ENCODE measurements at places on chromosomes 5 and 9.
A peak's percentile ranks its signal among the peaks of the same experiment; 100 is the strongest.

DNA sequence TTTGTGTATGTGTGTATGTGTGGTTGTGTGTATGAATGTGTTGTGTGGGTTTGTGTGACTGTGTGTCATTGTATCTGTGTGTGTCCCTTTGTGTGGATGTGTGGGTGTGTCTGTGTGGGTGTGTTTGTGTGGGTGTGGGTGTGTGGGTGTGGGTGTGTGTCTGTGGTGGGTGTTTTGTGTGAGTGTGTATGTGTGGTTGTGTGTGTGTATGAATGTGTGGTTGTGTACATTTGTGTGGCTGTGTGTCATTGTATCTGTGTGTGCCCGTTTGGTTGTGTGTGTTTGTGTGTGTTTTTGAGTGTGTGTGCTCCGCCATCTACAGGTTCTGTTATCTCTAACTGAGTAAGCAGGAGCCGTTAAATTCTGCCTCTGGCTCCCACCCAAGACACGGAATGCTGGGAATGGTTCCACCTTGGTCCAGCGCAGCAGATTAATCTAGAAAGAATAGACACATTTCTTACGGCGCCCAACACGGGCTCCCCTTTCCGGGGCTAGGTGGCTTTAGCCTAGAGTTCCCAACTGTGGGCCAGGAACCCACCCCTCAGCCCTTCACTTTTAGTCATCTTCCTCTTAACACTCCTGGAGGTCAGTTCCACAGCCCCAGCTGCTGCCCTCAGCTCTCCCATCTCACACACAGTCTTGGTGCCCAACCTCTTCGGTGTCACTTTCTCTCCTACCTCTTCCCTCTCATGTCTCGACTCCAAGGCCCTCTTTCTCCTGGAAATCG is 197.1 kb downstream of the TTLL11 start:
- DNase-seq, result no peak

- DNase-seq, result no peak
Measured at GRCh38 chr5:4295663-4296339, 700.2 kb downstream of the IRX1 start.

DNA sequence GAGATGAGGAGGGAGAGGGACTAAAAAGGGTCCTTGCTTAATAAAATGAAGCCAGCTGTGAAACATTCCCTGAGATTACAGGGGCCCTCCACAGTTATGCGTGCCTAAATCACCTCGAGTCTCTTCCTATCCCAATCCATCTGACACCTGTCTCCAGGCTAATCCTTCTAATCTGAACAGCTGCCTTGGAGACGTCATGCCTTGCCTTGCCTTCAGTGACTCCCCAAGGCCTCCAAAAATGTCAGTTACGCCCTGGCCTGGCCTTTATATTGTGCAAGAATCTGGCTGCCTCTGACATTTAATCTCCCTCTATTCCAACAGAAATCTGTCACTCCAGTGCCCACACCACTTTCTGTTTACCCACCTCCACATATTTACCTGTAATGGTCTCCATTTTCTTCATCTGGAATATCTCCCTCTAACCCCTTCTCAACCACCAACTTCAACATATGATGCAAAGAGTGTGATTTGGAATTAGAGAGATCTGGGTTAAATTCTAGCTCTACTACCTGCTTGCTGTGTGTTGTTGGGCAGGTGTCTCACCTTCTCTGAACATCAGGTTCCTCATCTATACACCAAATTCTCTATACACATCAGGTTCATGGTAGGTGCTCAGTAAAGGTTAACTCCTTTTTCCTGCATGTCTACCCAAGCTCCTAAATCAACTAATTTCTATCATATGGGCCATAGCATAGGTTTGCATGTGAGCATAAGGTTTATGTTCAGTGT is 57.9 kb downstream of the PTCD2 start:
- DNase-seq, result no peak

DNA sequence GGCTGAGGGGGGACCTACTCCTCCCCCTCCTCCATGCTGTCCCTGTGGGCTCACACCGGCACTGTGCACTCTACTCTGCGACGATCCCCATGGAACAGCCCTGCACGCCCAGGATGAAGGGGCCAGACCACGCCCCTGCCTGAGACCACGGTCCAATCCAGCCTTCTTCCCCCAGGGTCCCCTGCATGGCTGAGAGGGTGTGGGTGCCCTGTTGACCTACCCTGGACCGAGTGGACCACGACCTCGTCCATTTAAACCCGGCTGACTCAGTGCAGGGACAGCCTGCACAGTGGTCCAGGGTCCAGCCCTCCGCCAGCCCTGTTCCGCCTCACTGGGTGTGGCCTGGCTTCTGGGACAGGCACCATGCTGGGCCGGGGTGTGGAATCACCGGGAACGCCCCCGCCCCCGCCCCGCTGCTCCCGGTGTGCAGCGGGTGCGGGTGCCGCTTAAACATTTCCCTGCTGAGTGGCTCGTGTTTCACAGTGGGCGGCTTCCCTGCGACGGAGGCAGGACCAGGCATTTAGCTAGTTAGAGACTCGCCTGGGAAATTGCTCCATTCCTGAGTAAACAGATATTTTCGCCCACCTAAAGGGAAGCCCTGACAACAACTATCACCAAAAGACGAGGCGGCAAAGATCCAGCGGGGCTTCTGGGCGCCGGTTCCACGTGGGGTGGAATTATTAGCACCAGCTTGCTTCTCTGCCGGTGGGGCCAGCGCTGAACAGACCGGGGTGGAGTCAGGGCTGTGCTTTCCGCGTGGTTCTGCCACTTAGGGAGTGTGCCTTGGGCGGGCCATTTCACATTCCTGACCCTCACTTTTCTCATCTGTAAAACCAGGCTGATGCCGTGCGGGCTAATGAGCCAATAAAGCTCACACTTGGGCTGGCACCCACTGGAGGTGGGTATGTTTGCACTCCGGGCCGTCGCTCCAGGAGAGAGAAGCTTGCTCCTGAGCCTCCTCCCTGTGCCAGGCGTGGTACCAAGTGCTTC is 22.6 kb downstream of the DBH start:
- peak; percentile 33 for DNase-seq

DNA sequence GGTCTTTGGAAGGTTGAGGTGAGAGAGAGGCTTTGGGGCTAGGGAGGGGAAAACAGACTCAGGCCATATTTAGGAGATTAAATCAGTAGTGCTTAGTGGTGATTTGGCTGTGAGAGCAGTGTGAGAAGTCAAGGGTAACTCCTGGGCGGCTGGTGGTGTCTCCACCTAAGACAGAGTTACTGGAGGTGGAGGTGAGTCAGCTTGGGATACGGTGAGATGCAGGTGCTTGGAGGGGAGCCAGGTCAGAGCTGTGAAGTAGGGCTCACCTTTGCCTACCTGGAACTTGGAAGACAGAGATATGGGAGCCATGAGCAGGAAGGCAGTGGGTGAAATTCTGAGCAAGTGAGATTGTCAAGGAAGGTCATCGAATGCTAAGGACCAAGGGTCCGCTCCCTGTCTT is 24.5 kb downstream of the RGS3 start:
- DNase-seq, result no peak

DNA sequence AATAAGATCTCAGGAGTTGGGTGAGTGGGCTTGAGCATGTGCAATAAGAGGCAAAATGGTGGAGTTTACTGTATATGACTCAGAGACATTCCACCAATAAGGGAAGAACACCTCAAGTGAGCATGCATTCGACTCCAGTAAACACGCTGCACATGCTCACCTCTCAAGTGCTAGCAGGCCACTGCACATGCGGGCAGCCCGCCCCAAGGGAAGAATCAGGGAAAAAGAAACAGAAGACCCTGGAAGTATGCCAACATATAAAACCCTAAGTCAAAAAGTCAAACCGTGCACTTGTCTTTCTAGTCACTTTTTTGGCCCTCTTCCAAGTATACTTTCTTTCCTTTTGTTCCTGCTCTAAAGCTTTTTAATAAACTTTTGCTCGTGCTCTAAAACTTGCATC is 245.3 kb upstream of the RASA1 start:
- no peak for DNase-seq

DNA sequence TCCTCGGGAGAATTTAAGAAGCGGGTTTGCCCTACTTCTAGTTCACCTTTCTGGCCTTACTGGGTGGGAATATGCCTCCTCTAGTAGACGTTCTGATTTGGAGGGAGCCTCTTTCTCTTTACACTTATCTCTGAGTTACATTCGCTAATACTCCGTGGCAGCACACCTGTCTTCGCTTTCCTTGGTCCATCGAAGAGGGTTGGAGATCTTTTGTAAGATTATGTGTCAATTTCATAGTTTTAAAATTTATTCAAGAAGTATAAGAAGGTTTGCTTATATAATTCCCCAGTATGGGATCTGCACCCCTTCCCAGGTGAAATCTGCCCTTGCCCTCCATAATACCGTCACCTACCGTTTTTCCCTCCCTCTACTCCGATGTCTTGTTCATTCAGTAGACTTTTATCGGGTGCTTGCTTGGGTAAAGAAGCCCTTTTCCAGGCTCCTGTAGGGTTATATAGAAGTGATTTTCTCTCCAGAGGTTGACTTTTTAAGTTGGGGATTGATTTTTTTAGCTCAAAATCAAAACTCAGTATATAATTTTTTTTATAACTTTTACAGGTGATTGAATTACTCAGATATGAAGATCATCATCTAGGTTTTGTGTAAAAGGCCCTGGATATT is 1.1 kb downstream of the GPBP1 start:
- DNase-seq, result no peak

GRCh38 chr5:143952809-143953208 is 140.8 kb downstream of the HMHB1 start:
- DNase-seq, result no peak

DNA sequence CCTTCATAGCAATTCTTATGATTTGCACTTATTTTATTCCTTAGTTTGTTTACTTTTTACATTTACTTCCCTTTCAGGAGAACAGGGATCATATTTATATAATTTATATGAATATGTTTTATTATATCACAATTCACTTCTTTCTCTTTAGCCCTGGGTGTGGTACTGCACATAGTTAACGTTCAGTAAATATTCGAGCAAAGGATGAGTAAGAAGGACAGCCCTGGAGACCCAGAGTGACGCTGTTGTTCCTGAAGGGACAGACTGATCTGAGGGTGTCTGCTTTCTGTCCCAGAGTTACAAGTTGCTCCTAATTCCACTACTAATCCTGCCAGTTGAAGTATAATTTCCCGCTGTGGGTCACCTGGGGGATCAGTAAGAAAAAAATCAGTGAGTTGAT is 366.1 kb downstream of the DMRT2 start:
- no peak for DNase-seq

DNA sequence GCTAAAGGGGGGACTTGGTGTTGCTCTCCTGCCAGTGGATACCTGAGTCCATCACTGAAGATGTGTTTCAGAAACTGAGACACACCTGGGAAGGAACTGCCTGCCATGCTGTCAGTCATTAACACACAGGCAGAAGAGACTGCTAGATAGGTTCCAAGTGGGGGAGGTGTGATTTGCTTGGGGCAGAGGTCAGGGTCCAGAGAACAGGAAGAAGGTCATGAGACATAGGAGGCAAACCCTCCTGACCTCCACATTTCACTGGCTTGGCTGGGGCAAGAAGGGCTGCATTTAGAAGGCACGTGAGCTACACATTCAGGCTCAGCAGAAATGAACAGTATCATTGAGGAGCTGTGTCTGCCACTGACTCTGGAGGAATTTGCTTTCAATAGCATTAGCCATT is 215.8 kb downstream of the HSPA4 start:
- DNase-seq, result no peak

GRCh38 chr9:89171693-89172092 is 6.9 kb downstream of the SHC3 start:
- no peak for DNase-seq
